ENCODE measurements at places on chromosomes 2 and 18.

DNA sequence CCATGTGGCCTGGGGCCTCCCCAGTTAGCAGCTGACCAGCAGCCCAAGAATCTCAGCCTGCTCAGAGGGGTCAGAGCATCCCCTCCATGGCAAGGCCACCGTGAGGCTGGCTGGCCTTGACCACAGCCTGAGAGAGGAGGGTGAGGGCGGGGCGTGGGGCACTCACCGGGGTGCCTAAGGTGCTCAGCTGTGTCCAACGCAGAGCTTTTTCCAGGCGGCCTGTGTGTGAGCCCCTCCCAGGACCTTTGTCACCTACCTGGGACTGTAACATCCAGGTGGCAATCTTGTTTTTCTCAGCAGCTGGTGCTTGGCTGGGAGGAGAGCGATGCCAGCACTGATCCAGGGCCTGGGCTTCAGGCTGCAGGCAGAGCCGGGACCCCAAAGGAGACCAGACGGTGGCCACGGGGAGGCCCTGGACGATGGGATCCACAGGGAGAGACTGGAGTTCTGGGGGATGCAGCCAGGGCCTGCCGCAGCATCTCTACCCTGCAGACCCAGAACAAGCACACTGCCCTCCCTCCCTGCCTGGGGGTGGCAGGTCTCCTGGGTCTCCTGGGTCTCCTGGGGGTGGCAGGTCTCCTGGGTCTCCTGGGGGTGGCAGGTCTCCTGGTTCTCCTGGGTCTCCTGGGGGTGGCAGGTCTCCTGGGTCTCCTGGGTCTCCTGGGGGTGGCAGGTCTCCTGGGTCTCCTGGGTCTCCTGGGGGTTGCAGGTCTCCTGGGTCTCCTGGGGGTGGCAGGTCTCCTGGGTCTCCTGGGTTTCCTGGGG, 12.3 kb downstream of the SNED1 start:
- DNase-seq, result no peak

- no peak for DNase-seq
Measured at GRCh38 chr2:63819256-63819655, 22.4 kb upstream of the UGP2 start.

DNA sequence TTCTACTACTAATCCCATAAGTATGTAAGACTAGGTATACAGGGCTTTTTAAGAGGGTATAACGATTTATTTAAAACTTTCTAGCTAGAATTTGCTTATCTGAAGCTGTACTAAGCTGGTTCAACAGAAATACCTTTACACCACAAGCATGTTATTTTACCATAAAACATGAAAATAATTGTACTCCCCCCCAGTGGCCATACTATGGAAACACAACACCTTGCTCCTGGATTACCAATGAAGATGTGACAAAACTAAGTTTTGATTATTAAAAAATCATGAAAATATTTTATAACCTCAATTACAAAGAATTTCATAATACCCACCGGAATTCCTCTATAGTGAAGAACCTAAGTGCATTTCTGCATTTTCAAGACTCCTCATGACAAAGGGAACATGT, 27.3 kb downstream of the LPIN2 start:
- DNase-seq, result no peak

- no peak for DNase-seq
Measured at GRCh38 chr2:124683536-124684428, 658.7 kb downstream of the CNTNAP5 start.
